ENCODE measurements at places on chromosomes 13 and 19. TPM values are rescaled to one million over a fixed set of nuclear protein-coding genes. Genes with fewer than 3 reads are reported as not detected.

Gene SMAD9
- 5.2 TPM for total RNA-seq

Gene TNNI3
- total RNA-seq = not detected

Gene IL12RB1
- total RNA-seq = 0.33 TPM

Gene F2RL3
- not detected for total RNA-seq

Gene OR7A5
- total RNA-seq = not detected

Gene SF3A2
- total RNA-seq = 32.3 TPM

Gene PLIN5
- total RNA-seq = not detected

Gene RNF113B
- not detected for total RNA-seq

Gene IFI30
- 17.2 TPM for total RNA-seq
